Activated CD4-positive, alpha-beta T cell treated with anti-CD3 and anti-CD28 coated beads for 1 hour (primary cell): ENCODE measurements at places on chromosomes 12 and 14.

DNA sequence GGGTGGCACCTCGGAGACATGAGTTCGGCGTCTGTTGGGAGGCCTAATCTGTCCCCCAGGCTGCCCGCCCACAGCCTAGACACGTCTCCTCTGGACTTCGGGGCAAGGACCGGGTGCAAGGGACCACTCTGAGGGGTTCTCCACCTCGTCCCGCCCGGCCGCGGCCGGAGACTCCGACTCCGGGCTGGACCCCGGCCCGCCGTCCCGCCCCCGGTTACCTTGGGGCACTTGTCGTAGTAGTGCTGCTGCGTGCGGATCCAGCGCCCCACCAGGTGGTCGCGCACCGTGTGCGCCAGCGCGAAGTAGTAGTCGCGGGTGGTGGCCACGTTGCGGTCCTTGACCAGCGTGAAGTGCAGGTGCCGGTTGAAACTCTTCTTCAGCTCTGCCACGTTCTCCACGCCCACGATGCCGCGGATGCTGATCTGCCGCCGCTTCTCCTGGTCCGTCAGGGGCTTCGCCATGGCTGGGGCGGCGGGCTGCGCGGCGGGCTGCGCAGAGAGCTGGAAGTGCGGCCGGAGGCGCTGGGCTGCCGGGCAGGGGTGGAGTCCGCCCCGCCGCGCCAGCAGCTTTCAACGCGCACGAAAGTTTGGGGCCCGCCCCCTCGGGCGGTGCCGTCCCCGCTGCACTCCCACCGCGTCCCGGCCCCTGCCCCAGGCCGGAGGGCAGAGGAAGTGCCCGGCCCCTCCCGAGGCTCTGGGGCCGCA, at the start of gene PYGL:
Gene PYGL (minus strand): TSS at position 541 of the 704 bp plus-strand sequence. CDS start 80 bp downstream, at position 461.
- DNase-seq, result no peak

- DNase-seq, result no peak
Measured at GRCh38 chr14:101028971-101029667, 125.6 kb upstream of the RTL1 start.

- DNase-seq, result no peak
Measured at GRCh38 chr12:75554556-75554880, 43.1 kb upstream of the KRR1 start.

- DNase-seq, result no peak
Measured at GRCh38 chr12:103933237-103933636, 3.0 kb downstream of the HSP90B1 start.

GRCh38 chr12:9910716-9911421, 21.3 kb downstream of the CLEC2A start:
- DNase-seq, result no peak

DNA sequence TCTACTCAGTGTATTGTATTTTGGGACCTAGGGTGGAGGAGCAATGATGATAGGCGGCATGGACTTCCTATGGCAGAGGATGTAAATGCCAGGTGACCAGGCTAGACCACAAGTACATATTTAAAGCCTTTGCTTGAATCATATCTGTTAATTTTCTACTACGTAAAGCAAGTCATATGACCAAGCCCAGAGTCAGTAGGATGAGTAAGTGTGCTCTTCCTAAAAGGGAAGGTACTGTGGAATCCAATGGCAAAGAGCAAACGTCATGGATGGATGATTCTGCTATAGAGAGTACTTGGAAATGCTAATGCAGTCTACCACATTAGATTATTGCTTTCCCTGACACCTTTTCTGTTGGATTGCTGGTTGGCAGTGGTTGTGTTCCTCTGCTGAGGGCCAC, 16.8 kb downstream of the GPATCH2L start:
- DNase-seq, result no peak

- no peak for DNase-seq
Measured at GRCh38 chr12:112207397-112207924, 82.1 kb downstream of the TRAFD1 start.

GRCh38 chr14:102000902-102001301, 36.5 kb downstream of the DYNC1H1 start:
- DNase-seq, result no peak

- no peak for DNase-seq
Measured at GRCh38 chr12:65953631-65954030, 129.3 kb downstream of the HMGA2 start.

GRCh38 chr14:53330441-53330840, 177.3 kb upstream of the DDHD1 start:
- DNase-seq, result no peak

DNA sequence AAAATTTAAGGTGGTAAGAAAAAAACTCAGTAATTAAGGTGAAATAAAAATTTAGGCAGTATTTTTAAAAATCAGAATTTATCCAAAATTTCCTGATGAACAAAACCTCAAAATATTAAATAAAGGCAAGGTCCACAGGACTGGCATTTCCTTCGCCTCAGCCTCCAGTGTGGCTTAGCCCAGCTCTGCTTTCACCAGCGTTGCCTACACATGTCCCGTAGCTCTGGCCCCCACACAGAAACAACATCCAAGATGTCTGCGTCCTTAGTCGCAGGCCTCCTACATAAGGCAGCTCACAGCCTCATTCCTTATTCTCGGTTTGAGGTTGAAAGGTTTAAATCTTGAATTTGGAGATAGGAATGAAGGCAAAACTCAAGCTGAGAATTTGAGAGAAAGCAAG, 274.3 kb downstream of the SYT1 start:
- no peak for DNase-seq

DNA sequence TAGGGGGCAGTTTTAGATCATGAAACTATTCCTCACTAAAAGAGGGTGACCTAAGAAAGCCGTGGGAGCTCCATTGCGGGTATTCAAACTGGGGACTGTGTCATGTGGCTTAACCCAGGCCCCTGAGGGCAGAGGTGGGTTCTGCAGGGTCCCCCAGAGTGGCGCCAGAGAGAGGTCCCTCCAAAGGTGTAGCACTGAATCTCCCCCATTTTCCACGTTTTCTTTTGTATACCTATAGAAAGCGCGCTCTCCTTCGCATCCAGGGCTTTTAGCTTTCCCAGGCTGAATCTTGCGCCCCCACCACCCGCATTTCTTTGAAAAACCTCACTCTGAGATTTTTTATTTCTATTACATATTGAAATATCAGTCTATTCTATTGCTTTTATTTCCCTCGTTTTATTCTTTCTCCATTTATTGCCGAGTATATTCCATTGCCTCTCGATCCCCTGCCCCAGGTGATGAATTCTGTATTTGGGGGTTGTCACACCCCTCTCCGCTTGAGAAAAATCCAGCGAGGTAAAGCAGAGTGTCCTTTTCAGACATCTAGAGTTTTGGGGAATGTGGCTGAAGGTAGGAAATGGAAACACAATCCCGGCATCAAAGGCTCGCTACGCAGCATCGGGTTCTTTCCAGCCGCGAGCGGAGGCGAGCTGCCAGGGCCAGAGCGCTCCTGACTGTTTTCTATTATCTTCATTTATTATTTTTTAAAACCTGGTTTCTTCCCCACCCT, 870 bp upstream of the HOXC13 start:
- DNase-seq, result no peak

GRCh38 chr12:125050446-125050845, 14.8 kb upstream of the AACS start:
- no peak for DNase-seq

GRCh38 chr14:64628940-64629408, 75.2 kb upstream of the PLEKHG3 start:
- no peak for DNase-seq

DNA sequence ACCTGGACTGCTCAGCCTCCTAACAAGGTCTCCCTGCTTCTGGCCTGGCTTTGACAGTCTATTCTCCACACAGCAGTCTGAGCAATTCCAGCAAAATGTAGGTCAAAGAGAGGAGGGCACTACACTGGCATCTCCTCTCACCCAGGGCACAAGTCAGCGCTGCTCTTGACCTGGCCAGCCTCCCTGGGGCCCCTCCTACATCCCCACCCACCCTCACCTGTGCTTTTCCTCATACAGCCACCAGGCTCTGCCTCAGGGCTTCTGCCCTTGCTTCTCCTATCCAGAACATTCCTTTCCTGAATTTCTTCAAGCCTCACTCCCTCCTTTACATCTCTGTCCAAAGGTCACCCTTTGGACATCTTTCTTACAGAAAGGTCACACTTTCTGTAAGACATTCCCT, 33.7 kb downstream of the GALNT4 start:
- no peak for DNase-seq

GRCh38 chr14:20681348-20682126, 2.8 kb upstream of the RNASE4 start:
- peak; percentile 85 for DNase-seq

DNA sequence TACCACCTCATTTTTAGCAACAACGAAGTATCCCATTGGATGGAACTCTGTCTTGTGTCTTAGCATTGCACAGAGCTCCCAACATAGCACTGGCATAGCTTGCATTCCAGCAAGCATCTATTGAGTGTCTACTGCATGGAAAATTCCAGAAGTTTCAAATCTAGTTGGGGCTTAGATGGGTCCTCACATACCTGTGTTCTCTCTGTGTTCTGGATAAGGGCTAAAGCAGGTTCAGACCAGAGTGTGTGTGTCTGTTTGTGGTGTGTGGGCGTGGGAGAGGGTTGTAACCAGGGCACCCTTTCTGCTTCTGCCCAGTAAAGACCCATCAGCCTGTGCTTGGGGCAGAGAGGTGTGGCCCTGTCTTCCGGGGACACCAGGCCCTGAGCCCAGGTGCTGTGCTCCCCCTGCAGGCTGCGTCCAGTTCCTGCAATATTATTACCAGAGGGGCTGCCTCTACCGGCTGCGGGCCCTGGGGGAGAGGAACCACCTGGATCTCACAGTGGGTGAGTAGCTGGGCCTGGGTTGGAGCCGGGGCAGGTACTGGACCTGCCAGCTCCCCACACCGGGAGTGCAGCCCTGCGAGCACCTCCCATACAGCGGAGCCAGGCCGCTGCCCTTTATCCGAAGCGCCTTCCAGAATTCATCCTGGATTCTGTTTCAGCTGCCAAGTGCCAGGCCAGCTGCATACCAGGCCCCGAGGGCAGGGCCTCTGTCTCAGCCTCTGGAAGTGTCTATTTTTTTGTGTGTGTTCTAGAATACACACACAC, 20.3 kb downstream of the RHOF start:
- DNase-seq, result peak; percentile 68

- DNase-seq, result no peak
Measured at GRCh38 chr12:131892711-131893604, 1.5 kb upstream of the ULK1 start.

DNA sequence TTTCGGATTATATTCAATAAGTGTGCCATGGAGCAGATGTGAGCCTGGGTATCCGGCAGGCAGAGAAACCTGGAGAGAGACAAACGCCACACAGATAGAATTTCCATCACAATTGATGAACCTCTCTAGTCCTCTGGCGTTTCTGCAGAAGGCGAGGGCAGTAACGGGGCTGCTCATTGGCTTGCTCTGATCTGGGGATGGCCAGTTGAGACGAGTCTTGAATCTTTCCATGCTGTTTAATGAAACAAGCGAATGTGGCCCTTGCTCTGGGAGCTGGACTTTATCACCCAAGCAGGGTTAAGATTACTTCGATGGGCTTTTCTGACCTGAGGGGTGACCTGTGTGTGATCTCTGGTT, 42.4 kb upstream of the CLMN start:
- DNase-seq, result no peak

- DNase-seq, result no peak
Measured at GRCh38 chr12:65922077-65922476, 97.8 kb downstream of the HMGA2 start.
